Smooth muscle cell of the pulmonary artery (primary cell): ENCODE measurements at places on chromosomes 13 and 19. TPM values are rescaled to one million over a fixed set of nuclear protein-coding genes. Genes with fewer than 3 reads are reported as not detected.

Gene B3GNT3
- total RNA-seq, result not detected in 2 replicates

Gene LNX2
- 9.2 and 10.6 TPM in 2 replicates for total RNA-seq

Gene CNFN
- not detected in 2 replicates for total RNA-seq

Gene ZNF320
- 11.3 and 16.3 TPM in 2 replicates for total RNA-seq

Gene KIR2DL3
- total RNA-seq, result not detected in 2 replicates

Gene SMIM17
- 0.13 TPM in 1 of 2 replicates, not detected in the other for total RNA-seq

Gene IL11
- 4.1 and 13.9 TPM in 2 replicates for total RNA-seq

Gene GIPC1
- 79.0 and 100 TPM in 2 replicates for total RNA-seq

Gene GAPDHS
- total RNA-seq, result not detected in 2 replicates

Gene PLVAP
- total RNA-seq, result 0.20 and 0.33 TPM in 2 replicates

Gene MAG
- not detected in 2 replicates for total RNA-seq

Gene SYCN
- total RNA-seq, result not detected in 2 replicates

Gene KCTD4
- 0.20 and 0.66 TPM in 2 replicates for total RNA-seq

Gene CNMD
- total RNA-seq, result not detected in 2 replicates

Gene ZNF43
- total RNA-seq, result 4.7 and 4.8 TPM in 2 replicates

Gene KLK2
- total RNA-seq, result not detected in 2 replicates

Gene ZNF677
- 14.7 and 14.8 TPM in 2 replicates for total RNA-seq

Gene KLK13
- total RNA-seq, result not detected in 2 replicates

Gene ONECUT3
- total RNA-seq, result not detected in 2 replicates

Gene FREM2
- under 0.01 TPM in 1 of 2 replicates, not detected in the other for total RNA-seq

Gene YJEFN3
- 0.26 and 0.40 TPM in 2 replicates for total RNA-seq

Gene KIR3DL2
- not detected in 2 replicates for total RNA-seq

Gene KLF1
- not detected in 2 replicates for total RNA-seq

Gene GPR183
- 0.07 and 0.13 TPM in 2 replicates for total RNA-seq

Gene FCAR
- total RNA-seq, result not detected in 2 replicates

Gene KCNRG
- total RNA-seq, result 5.1 TPM in 2 replicates

Gene ZNF550
- 9.1 and 13.0 TPM in 2 replicates for total RNA-seq

Gene PLIN5
- total RNA-seq, result not detected in 2 replicates

Gene PTPRH
- 1.9 and 5.7 TPM in 2 replicates for total RNA-seq

Gene SOHLH2
- total RNA-seq, result 0.07 and 0.56 TPM in 2 replicates

Gene GRIN3B
- total RNA-seq, result 0.20 and 1.7 TPM in 2 replicates

Gene SIGLEC8
- not detected in 2 replicates for total RNA-seq

Gene ANGPTL8
- total RNA-seq, result not detected in 2 replicates

Gene MCEMP1
- not detected in 2 replicates for total RNA-seq

Gene EDDM13
- not detected in 2 replicates for total RNA-seq

Gene KLK15
- not detected in 2 replicates for total RNA-seq
